ENCODE measurements at places on chromosomes 5 and 9. TPM values are rescaled to one million over a fixed set of nuclear protein-coding genes. Genes with fewer than 3 reads are reported as not detected.
A peak's percentile ranks its signal among the peaks of the same experiment; 100 is the strongest.

- no peak for DNase-seq
These were observed 498.4 kb upstream of the TUSC1 start for GRCh38 chr9:26176628-26177027.

DNA sequence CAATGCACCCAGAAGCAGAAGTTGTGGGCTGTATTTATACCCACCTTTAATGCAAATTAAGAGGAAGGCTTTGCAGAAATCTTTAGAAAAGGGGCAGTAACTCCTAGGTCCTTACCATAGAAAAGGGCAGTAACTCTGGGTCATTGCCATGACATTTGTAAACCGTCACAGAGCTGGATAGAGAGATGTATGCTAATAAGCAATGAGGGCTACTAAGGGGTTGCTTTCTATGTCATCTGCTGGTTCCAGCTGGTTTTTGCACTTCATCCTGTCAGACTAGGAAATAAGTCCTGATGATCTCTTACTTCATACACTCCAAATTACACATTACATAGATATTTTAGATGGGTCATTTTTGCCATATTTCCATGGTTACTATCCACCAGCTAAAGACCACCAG is 299.1 kb upstream of the TYRP1 start:
- no peak for DNase-seq

DNA sequence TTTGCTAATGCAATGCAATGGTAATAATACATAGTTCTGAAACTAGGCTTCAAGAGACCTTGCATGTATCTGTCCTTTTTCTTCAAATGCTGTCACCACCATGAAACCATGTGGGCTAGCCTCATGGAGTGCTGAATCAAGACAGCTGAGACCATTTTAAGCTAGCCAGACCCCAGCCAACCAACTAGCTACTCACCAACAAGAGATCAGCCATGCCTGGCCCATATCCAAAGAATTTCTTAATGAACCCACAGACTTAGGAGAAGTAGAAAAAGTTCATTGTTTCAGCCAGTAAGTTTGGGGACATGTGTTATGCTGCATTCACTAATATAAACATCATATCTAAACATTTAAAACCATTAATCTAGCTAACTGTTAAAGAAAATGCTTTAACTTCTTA is 139.8 kb upstream of the EDIL3 start:
- peak; percentile 56 for DNase-seq

DNA sequence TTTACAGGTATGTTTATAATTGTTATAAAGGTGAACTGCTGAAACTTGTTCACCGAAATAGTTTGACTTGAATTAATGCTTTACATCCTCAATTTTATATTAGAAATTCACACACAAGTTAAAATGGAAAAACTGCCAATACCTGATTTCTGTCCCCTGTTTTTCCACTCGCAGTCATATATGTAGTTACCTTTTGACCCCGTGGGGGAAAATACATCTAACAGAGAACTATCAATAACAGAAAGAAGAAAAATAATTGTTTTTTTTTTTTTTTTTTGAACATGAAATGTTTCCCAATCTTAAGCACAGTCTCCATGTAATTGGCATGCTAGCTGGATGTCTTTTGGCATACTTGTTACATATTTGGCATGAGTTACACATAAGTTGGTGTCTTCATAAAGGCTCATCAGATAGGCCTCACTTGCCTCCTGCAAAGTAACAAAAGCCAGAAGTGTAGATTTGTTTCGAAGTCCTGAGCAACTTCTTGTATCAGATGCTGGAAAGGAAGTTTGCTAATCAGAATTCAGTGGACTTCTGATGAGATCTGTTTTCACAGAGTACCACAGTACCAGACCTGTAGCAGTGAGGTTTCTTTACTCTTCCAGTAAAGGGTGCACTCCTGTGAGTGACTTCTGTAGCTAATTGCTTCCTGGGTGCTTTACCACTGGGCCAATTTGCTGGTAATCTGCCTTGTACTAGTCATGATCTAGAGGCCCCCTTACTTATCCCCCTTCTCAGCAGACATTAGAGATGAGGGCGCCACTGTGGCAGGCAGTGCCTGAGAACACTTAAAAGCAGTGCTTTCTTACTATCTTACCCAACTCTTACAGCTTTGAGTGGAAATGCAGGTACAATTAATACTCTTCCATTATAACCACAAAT is 36.2 kb upstream of the CXXC5 start:
- no peak for DNase-seq

DNA sequence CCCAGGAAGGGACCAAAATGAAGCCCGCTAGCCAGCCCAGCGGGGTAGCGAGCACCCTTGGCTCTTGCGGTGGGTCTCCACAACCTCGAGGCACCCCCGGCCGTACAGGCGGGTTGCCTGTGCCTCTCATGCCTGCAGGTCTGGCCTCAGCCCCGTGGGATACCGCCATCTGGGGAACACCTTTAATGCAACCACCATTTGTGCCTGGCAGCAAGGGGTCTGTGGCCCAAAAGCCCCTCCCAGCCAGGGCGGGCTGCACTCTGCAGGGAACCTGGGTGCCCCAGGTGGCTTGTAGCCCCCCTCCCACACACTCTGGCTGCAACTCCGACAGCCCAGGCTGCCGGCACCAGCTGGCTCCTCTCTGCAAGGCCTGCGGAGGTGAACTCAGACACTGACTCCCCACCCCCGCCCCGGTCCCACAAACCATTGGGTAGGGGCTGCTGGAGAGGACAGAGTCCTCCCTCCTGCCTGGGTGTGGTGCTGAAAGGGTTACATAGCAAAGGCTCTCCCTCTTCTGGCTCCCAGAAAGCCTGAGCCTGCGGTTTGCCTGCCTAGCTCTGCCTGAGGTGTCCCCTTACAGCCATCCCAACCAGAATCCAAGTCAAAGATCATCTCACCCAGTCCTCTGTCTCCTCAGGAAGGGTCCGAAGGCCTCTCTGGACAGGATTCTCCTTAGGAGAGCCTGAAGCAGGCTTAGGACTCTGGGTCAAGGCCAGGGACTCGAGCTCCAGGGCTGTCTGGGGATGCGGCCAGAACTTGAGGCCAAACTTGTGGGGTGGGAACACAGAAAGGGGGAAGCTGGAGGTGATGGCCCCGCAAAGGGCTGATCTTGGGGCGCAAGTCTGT is 109.4 kb downstream of the PSD2 start:
- DNase-seq = no peak

DNA sequence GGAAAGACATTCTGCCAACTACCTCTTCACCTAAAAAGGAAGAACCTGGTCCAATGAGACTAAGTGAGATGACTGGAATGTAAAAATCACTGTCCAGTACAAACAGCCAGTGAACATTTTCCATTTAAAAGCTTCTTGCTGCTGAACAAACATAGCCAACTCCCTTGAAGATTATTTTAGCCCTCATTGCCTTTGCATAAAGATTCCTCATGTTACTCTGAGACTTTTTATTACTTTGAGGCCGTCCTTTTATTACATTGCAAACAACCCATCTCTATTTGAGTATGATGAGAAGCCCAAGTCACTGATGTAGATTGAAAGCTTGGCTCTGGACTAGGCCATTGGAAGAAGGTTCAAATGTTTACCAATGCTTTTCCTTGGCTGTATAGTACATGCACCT is 649.8 kb downstream of the CETN3 start:
- no peak for DNase-seq

GRCh38 chr9:93043122-93043521 is 15.4 kb upstream of the SUSD3 start:
- no peak for DNase-seq

Gene ARHGEF37
- polyA plus RNA-seq = 6.3 TPM

DNA sequence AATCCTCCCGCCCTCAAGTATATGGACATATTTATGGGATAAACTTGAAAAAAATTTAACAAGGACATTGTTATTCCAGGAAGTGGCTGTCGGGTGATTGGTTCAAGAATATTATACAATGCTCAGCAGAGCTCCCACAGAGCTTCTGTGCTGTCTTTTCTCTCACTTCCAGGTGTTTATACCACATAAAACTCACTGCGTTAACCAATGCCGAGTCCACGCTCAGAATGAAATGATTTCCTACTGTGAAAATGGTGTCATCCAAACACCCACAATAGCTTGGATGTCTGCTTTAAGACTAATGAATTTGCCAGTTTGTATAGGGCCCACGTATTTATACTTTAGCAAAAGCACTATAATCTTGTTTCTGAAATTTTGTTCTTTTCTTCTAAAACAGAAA is 368.2 kb downstream of the NDUFS4 start:
- DNase-seq = no peak

Gene PCDHA6
- polyA plus RNA-seq = 7.7 TPM

DNA sequence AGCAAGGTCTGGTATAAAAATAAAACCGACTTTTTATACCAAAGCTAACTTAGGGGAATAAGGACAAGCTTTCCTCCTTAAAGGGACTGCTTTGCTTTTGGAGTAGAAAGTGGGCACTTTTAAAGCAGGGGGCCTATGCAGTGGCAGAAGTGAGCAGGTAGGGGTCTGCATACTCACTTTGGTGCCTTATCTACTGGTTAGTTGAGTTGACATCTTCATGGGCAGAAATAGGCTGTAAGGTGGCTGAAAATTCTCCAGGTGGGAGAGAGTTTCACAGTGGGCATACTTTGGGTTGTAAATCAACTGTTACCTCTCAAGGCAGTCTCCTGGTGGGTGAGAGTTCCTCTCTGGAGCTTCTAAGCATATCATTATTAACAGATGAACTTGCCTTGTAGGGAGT is 24.8 kb downstream of the OSMR start:
- DNase-seq = no peak

Gene VCP
- polyA plus RNA-seq = 338 TPM

GRCh38 chr5:139829471-139829870 is 33.9 kb downstream of the PSD2 start:
- DNase-seq = no peak

Gene WNT8A
- polyA plus RNA-seq = not detected

Gene LRSAM1
- polyA plus RNA-seq = 37.1 TPM

- no peak for DNase-seq
These were observed 100.7 kb downstream of the PHF2 start for GRCh38 chr9:93677048-93677571.

DNA sequence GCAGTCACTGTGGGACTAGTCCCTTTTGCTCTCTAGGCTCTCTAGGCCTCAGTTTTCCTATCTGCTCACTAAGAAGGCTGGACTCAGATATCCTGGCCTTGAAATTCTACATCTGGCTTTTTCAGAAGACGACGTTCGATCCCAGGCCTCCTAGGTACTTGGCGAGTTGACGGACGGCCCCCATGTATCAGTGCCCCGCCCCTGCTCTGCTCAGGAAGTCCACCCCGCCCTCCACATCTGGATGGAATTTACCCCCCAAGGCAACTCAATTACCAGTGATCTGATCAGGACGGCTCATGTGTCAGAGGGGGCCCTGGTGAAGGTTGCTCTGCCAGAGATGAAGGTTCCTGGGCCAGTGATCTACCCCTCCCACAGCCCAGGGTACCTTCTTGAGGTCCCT is 44.1 kb upstream of the SYNPO start:
- DNase-seq = no peak

- DNase-seq = no peak
These were observed 192.9 kb downstream of the RAB3C start for GRCh38 chr5:58775701-58776262.

GRCh38 chr5:132437604-132438266 is 52.8 kb downstream of the IRF1 start:
- peak; percentile 45 for DNase-seq

Gene SLC28A3
- 0.70 TPM for polyA plus RNA-seq
